GM23338 (cell line): ENCODE measurements at places on chromosomes 2 and 18.

DNA sequence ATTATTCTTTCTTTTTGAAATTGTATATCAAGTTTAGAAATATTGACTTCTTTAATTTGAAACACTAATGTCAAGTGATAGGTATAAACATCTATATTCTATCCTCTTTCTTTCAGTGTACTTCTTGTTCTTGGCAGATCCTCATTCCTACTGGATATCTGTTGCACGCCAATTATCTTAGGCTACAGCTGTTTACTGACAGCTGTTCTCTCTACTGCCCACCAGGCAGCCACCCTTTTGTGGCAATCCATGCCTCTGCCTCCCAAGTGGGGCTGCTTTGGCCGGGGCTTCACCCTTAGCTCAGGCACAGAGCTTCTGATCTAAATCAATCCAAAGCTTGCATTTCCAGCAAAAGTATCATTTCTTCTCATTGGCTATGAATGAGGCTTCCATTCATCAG lies 50.6 kb upstream of the ITSN2 start:
- DNase-seq, result no peak

GRCh38 chr2:191165176-191165643 lies 14.4 kb upstream of the STAT4 start:
- DNase-seq, result peak; percentile 78

GRCh38 chr2:203692031-203692710 lies 14.3 kb upstream of the CD28 start:
- DNase-seq, result no peak

DNA sequence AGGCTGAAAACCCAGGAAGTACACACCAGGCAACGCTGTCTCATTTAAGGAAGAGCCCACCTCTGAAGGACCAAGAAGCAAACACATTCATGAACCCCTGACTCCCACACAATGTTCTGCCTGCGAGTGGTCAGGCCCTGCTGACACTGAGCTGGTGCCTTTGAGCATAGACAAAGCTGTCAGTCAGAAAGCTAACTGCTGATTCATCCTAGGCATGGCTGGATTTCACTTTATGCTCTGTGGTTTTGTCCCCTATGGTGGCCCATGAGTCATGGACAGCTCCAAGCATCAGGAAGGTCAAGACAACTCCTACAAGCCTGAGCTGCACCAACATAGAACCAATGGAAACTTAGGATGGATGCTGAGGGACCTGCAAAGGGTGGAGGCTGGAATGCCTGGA lies 78.9 kb downstream of the UXS1 start:
- no peak for DNase-seq

DNA sequence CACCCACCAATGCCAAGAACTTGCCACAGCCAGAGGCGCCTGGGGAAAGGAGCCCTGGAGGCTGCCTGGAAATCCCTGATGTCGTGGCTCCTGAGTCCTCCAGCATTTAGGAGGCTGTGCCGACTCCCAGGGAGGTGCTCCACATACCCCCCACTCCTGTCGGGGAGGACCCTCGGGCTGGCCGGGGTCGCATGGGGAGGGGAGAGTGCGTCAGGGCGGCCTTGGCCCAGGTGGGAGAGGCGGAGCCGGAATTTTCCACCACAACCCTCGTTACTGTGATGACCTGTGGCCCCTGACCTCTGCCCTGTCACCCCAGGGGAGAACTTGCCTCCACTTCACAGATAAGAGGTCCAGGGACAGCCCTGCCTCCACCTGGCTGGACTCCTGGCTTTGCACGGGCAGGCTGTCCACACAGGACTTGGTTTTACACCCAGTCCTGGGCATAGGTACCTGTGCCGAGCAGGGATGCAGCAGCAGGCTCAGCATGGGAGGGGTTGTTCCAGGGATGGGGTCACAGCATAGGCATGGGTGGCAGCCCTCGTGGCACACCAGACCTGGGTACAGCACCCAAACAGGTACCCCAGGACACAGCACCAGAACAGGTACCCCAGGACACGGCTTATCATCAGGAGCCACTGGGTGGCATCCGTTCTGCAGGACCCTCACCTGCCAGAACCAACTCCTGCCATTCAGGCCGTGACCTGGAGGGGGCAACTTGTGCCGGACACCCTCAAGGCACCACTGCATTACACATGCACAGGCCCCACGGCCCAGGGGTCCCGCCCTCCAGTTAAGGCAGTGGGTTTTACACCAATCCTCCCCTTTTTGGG lies 12.3 kb upstream of the AGXT start:
- DNase-seq, result peak; percentile 73

DNA sequence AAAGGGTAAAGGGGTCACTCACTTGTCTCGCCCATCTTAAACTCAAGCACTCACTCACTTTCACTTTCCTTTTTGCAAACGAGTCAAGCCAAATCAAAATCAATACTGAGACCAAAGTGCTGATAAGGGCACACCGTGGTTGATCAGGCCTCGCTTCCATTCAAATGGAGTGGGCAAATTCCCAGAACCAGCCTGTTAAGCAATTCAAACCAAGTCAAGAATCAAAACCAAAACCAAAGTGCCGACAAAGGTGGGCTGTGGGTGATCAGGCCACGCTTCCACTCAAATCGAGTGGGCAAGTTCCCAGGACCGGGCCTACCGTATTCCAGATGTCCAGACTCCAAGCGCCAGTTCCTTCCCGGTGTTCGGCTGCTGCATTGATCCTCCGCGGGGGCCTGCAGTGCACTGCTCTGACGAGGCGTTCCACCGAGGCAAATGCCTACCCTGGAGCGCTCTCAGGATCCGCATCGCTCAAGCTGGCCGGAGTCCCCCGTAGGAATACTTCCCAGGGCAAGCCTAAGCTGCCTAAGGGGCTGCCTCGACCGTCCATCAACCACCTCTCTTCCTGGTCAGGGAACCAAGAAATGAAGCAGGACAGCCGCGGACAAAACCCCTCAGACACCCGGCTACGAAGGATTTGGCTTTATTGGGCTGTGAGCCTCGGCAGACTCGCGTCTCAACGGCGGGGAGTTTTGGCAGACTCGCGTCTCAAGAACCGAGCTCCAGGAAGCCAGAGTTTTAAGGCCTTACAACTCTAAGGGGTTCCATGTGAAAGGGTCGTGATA lies 89.9 kb upstream of the SLC1A4 start:
- DNase-seq, result no peak

GRCh38 chr2:226183550-226183949 lies 616.1 kb downstream of the IRS1 start:
- DNase-seq, result no peak

DNA sequence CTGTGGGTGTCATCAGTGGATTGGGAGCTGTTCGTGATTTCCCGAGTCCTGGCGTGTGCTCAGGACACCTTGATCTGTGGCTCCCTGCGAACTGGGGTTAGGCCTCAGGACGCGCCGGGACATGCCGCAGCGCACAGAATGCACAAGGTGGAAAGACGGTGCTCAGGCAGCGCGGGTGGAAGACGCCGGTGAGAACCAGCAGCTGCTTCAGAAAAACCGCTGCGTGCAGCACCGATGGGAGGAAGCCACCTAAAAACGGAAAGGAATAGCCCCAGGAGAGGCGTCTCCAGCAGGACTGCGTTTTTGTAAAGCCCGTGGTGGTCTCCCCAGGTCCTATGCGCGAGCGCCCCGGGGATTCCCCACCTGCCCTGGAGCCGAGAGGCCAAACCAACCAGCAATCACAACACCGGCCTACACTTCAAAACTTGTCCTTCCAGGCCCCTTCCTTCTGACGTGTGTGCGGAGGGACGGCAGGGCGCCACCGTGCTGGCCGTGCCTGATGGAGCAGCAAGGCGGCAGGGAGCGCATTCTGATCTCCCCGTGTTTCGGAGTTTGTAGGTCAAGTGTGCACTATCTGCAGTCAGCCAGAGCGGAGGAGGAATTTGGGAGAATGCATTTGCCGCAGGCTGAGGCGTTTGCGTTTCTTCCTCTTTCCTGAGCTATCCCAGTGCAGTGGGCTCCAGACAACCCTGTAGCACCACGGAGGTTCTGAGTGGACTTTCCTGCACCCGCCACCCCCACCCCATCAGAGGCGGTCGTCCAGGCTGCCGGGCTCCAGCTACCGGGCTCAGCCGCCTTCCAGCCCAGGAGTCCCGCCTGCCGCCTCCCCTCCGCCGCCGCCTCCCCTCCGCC lies 32.2 kb downstream of the RTP5 start:
- peak; percentile 77 for DNase-seq

- no peak for DNase-seq
These were observed 191.2 kb downstream of the IRS1 start for GRCh38 chr2:226608451-226608850.

GRCh38 chr2:207807516-207807915 lies 37.8 kb upstream of the FZD5 start:
- no peak for DNase-seq

DNA sequence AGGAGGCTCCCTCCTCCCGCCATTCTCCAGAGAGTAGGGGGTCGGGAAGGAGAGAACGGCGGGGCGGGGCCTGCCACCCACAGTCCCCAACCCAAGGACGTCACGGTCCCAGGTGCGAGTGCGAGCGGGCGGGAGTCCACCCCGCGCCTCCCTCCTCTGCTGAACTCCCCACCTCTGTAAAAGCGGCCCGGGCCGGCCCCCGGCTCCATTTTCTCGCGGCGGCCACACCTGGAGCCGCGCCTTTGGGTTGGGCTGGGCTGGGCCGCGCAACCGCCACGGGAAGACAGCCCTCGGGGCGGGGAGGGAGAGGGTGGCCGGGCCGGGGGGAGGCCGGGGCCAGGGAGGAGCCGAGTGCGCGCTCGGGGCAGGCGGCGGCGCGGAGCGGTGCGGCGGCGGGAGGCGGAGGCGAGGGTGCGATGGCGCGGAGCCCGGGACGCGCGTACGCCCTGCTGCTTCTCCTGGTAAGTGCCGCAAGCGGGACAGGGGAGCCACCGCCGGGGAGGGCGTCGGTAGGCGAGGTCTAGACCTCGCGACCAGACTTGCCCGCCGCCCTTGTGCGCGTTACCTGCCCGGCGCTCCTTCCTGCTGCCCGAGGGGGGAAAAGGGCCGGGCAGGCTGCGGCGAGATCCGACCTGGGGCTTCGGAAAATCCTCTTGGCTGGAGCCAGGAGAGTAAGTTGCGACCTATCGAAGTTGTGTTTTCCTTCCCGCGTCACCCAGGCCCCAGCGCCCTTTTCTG lies at the start of gene DSG2:
TSS of gene DSG2 (plus strand) at position 342 of the 738 bp plus-strand sequence. CDS start at position 417, 75 bp downstream.
- DNase-seq, result peak; percentile 90

- no peak for DNase-seq
These were observed 568.1 kb upstream of the SALL3 start for GRCh38 chr18:78411539-78411938.

GRCh38 chr2:190129421-190130199 lies 67.1 kb upstream of the MSTN start:
- no peak for DNase-seq

DNA sequence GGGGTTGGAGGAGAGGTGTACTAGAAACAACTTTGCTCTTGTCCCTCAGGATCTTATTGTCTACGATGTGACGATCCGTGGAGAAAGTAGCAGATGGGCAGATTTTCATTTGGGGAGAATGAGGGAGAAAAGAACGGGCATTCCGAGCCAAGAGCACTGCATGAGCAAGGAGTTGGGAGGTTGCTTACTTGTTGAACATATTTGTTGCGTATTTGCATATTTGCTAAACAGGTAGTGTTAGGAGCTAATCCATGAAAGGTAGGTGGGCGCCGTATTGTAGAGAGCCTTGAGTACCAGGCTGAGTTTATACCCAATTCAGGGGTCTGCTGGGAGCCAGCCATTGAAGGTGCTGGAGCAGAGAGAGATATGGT lies 490 bp downstream of the BCS1L start:
- no peak for DNase-seq

GRCh38 chr2:144489315-144489916 lies 30.5 kb downstream of the ZEB2 start:
- no peak for DNase-seq

DNA sequence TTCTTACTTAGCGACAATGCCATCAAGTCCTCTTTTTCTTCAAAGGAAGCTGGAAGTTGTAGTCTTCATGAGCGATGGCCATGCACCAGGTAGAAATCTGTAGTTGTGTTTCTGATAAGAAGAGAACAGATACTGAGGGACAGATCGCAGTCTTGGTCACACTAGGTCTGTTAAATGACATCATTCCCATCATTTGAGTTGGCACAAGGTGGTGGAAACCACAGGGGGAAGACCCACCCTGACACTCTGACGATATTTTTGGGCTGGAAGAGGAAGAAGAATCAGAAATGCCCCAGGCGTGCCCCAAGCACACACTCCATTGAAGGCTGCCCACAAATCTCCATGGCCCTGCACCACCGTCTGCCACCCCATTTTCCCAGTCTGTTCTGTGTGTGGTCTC lies 89.0 kb upstream of the BOD1L2 start:
- DNase-seq, result no peak

DNA sequence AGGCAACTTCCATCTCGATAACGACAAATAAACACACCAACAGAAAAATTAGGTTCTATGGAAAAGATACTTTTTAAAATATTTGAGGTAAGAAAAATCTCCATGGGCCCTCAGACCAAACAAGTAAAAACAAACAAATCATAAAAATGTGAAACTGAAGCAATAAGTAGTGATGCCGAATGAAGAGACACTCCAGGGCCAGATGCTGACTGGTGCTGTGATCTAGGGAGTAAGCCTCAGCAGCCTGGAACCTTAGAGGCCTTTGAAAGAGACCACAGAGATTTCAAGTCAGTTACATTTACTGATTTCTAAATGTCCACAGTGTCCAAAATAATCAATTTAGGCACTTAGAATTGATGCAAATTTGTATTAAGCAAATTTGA lies 1144.7 kb downstream of the CNTNAP5 start:
- DNase-seq, result no peak

- peak; percentile 95 for DNase-seq
These were observed 9.3 kb upstream of the LRRC30 start for GRCh38 chr18:7221424-7222155.

- DNase-seq, result no peak
These were observed 58.8 kb upstream of the CDC42EP3 start for GRCh38 chr2:37730037-37730818.
